ENCODE measurements at places on chromosomes 6 and 20. TPM values are rescaled to one million over a fixed set of nuclear protein-coding genes. Genes with fewer than 3 reads are reported as not detected.
A peak's percentile ranks its signal among the peaks of the same experiment; 100 is the strongest.

DSP gene
- total RNA-seq: 119 TPM

BPIFB1 gene
- total RNA-seq: not detected

CLPSL2 gene
- total RNA-seq: not detected

NUS1 gene
- 17.7 TPM for total RNA-seq

LRRC73 gene
- 0.59 TPM for total RNA-seq

SLC13A3 gene
- total RNA-seq: 1.8 TPM

CST4 gene
- not detected for total RNA-seq

RPP21 gene
- 24.6 TPM for total RNA-seq

- peak; percentile 97 for DNase-seq
Observed at GRCh38 chr6:79630883-79631692, at the start of gene SH3BGRL2. SH3BGRL2 (plus strand) TSS chr6:79631329; CDS start chr6:79631462, 133 bp downstream.

DNA sequence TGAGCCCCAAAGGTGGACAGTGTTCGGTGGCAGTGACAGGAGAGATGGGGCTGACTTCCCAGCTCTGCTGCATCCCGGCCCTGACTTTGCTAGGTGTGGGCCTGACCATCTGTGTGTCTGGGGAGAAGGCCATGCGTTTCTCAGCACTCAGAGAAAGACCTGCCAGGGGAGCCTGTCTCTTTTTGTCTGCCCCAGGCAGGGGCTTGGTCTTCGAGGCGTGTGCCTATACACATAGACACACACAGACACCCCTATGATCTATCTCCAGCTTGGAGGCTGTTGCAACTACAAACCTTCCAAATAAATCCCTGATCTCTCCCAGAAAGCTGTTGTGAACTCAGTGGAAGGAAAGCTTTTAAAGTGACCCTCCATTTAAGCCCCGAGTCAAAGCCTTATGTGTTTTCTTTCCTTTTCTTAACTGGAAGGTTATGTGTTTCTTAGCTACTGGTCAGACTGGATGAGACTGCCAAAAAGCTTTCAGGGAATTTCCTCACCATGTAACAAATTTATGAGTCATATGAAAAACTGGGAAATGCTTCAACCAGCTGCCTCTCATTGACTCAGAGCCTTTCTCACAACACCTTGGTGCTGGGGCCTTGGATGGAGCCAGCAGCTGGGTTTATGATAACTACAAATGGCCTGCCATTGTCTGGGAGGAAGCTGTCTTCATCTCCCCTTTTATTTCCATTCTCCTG is 102.6 kb downstream of the CDC5L start:
- DNase-seq: peak; percentile 93

- no peak for DNase-seq
Observed at GRCh38 chr6:79589701-79590100, 41.4 kb upstream of the SH3BGRL2 start.

GRCh38 chr6:136317021-136317694 is 27.5 kb upstream of the BCLAF1 start:
- DNase-seq: no peak

- peak; percentile 22 for DNase-seq
Observed at GRCh38 chr6:154164397-154164796, 125.4 kb downstream of the OPRM1 start.

- no peak for DNase-seq
Observed at GRCh38 chr20:55186228-55186627, 710.8 kb downstream of the DOK5 start.

DNA sequence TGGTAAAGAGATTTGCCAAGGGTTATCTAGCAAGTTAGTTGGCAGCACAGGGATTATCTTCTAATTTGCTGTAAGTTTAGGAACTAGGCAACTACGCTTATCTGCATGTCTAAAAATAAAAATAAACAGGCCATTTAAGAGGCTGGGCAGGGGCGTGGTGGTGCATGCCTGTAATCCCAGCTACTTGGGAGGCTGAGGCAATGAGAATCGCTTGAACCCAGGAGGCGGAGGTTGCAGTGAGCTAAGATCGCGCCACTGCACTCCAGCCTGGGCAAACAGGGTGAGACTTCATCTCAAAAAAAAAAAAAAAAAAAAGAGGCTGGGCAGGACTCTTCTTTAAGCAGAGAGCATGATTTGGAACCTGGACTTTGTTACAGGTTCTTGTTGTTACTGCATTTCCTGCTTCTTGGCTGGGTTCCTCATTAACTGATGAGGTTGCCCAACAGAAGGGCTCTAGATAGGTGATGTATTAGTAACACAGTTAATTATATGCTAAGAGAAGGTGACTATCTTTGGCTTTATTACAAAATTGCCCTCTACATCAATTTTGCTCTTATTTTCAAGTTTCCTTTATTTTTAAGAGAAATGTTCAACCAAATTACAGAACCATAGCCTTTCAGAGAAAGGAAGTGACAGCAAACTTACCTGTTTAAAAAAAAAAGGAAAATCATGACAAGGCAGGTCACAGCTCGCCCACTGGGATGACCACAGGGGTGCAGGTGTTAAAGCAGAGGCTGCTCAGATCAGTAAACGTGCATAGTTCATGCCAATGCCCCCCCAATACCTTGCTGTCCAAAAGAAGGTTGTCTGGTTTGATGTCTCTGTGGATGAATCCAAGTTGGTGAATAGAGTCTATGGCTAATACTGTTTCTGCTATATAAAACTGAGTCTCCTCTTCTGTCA is 32.5 kb downstream of the STK38 start:
- DNase-seq: no peak

- DNase-seq: peak; percentile 30
Observed at GRCh38 chr20:44415833-44416715, 59.6 kb upstream of the TTPAL start.

DNA sequence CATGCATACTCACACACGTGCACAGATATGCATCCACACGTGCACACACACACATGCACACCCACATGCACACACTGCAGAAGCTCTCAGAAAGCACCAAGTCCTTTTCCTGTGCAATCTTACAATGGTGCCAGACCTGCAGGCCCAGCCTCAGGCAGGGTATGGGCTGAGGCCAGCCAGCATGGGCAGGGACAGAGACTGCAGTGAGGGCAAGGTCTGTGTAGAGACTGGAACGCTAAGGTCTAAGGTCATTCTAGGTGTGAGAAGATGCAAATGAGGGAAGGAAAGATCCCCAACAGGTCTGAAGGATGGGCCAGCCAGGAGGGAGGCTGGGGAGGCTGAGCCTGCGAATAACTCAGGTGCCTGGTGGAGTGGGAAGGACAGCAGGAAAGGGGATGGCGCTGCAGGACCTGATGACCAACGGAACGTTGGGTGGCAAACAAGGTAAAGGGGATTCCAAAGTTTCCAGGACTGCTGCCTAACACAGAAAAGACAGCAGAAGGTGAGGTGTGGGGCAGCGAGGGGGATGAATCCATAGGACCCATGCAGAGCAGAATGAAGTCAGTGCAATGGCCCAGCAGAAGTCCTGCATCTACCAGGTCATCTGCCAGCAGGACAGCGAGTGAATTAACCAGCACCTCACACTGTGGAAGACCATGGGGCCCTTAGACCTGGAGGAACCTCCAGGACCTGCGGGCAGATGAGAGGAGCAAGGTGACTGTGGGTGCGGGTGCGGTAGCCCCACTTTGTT is 67.0 kb downstream of the ABHD12 start:
- DNase-seq: no peak

- no peak for DNase-seq
Observed at GRCh38 chr6:87971605-87972262, 75.9 kb upstream of the SPACA1 start.

DNA sequence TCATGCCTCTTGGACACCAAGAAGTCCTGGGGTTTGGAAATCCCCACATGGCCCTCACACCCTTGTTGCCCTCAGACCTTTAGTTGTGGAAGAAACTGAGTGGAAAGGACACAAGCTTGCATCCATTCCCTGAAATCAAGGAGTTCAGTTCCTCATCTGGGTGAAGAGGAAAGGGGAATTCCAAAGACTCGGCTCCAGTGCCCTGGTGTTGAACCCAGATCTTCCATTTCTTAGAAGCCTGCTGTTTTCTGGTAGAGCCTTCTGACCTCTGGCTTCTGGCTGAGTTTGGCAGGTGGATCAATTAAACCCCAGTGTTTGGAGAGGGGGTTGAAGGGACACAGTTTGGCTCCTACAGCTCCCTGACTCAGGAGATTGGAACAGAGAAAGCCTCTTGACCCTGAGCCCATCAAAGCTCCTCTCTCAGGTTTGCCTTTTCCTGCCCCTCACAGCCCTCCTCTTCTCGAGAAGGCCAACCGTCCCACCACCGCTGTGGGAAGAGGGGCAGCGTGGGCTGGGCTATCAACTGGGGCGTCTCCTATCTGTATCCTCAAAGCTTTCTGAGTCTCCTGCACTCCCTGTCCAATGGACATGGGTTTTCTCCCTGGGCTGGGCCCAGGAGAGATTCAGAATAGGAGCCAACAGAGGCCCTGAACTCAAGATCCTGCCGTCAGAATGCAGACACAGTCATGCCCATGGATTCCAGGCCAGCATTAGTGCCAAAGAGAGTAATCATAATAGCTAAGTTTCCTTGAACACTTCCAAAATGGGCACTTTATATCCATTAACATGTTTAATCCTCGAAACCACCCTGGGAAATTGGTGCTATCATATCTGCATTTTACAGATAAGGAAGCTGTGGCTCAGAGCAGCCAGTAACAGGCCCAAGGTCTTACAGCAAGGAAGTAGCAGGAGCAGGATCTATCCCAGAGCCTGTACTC is 146.2 kb downstream of the VEGFA start:
- peak; percentile 86 for DNase-seq

DNA sequence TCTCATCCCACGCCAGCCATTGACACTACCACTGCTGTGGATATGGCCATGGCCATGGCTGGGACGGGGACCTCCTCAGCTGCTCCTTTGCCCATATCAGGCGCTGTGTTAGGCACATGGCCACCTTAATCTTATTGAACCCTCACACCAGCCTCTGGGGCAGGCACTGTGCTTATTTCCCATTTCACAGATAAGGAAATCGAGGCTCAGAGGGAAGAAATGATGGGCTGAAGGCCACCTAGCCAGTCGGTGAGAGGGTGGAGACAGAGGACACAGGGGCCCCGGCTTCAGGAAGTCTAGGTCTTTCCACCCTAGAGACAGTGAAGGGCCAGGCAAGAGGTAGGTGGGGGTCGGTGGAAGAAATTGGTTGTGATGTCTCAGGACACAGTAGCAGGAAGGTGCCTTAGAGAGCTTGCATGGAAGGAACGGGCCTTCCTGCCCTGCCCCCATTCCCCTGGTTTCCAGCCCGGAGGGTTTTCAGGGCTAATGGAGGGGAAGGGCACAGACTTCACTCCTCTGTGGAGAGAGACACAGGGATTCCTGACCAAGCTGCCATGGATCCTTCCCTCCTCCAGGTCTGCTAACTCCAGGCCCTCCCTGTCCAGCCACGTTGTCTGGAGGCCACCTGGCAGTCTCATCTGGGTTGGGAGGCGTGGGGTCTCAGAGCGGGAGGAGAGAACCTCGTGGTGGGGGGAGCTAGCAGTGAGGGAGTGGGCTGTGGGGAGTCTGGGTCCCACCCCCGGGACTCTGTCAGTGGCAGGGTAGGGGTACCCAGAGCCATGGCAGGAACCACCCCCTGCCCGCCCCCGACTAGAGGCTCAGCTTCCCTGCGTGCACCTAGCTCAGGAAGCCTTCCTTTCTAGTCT is 120.4 kb downstream of the VEGFA start:
- DNase-seq: peak; percentile 66

GRCh38 chr6:39441301-39441700 is 118.8 kb upstream of the KCNK16 start:
- DNase-seq: no peak

DNA sequence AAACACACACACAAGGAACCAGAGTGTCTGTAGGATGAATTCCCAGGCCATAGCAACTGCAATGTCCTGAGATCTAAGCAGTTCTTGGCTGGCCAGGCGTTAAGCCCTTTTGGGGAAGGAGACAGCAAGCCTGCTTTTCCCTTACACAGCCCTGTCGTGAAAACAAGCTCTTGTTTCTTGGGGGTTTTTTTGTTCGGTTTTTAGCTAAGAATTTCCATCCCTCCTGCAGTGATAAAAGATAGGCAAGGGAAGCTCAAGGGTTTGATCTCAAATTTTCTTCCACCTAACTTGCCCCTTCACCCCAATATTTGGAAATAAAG is 1.5 kb downstream of the TNFRSF21 start:
- DNase-seq: no peak

DNA sequence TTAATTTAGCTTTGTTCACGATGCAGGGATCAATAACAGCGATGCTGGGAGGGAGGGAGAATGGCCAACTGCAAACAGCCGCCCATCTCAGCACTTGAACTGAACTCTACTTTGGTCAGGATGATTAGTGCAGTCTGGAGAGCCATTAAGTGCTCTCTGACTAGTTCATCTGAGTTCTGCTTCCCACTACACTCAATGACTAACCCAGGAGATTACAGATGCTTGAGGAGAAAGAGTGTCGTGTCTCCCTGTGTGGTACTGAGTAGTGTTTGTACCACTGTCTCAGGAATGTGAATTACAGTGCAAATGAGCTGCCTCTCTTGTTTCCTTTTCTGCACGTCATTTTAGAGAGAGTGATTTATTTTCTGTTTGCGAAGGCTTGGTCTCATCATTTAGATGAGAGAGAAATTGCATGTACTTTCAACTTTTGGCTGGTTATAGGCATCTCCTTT is 23.5 kb downstream of the CARMIL1 start:
- DNase-seq: peak; percentile 71

DNA sequence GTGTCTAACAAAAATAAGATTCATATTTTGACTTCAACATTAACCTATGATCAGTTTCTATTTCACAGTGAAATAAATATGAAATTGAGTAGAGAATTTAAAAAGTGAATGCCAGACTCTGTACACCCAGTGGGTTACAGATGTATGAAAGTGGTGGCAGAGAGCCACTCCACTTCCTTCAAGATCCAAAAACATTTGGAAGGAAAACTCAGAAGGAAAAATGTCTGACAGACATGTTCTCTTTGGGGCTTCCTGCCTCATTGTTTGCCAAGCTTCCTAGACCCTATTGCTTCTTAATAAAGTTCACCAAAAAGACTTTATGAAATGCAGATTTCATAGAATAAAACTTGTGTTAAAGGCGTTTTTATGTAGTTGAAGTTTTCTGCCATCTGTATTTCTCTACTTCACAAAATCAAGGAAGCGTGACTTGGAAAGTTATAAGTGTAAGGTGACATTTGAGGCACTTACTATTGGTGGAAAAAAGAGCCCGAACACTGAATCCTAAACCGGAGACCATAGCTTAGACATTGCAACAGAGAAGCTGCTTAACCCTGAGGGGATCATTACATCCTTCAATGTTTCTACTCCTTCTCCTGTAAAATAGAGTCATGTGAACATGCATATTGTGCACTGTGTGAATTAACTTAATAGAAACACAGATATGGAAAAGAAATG is 12.8 kb downstream of the HMGCLL1 start:
- no peak for DNase-seq

- DNase-seq: no peak
Observed at GRCh38 chr20:8357703-8358102, 225.6 kb downstream of the PLCB1 start.

- DNase-seq: no peak
Observed at GRCh38 chr6:118456982-118457381, 91.1 kb upstream of the PLN start.

GRCh38 chr6:6663421-6664135 is 75.1 kb downstream of the LY86 start:
- no peak for DNase-seq

DNA sequence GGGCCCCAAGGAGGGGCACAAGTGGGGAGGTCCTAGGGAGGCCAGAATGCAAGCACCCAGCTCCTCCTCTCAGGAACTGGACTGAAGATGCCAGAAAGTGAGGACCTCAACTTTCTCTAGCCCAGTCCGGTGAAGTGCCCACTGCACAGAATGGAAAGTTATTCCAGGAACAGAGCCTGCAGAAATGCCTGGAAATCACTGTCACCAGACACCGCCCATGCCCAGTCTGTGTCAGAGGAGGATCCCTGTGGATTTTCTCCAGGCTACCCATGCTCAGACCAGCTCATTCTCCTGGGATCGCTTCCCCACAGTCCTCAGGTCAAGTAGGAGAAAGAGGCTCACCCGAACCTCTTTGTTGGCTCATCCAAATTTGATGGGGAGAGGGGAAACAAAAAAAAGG is 6.5 kb downstream of the PRPH2 start:
- DNase-seq: no peak

All from osteoblast (primary cell).